ENCODE measurements at places on chromosomes 5 and 9. TPM values are rescaled to one million over a fixed set of nuclear protein-coding genes. Genes with fewer than 3 reads are reported as not detected.

Gene FBXL7
- total RNA-seq, result 22.2 TPM

Gene LCN15
- total RNA-seq, result not detected

Gene PCA3
- total RNA-seq, result 0.29 TPM

Gene SARDH
- 0.33 TPM for total RNA-seq

Gene SURF4
- 336 TPM for total RNA-seq

Gene SEC16A
- 54.9 TPM for total RNA-seq

Gene OTP
- not detected for total RNA-seq

Gene NSUN2
- 56.0 TPM for total RNA-seq

Gene GBGT1
- total RNA-seq, result 36.9 TPM

Gene OLFM1
- total RNA-seq, result 0.98 TPM

Gene TLE1
- total RNA-seq, result 85.6 TPM

Gene EMB
- total RNA-seq, result 0.10 TPM

Gene LECT2
- not detected for total RNA-seq

Gene LRRC19
- not detected for total RNA-seq

Gene BBLN
- 59.2 TPM for total RNA-seq

Gene CSF2
- not detected for total RNA-seq

Gene AQP3
- total RNA-seq, result not detected

Gene TMEM252
- not detected for total RNA-seq

Gene CBY3
- not detected for total RNA-seq

Gene FOXD4L4
- 0.19 TPM for total RNA-seq

Gene CACNA1B
- total RNA-seq, result under 0.01 TPM

Gene MAST4
- 83.3 TPM for total RNA-seq

Gene SLC27A6
- not detected for total RNA-seq

Gene SETX
- total RNA-seq, result 71.5 TPM

Gene SH3TC2
- total RNA-seq, result 15.4 TPM

Gene GFPT2
- total RNA-seq, result 0.98 TPM

Gene NR6A1
- 1.1 TPM for total RNA-seq

Gene OXCT1
- total RNA-seq, result 26.1 TPM

Gene IL17B
- total RNA-seq, result not detected

Gene CD274
- total RNA-seq, result 26.7 TPM

Gene CCL27
- not detected for total RNA-seq

Gene IFNA2
- not detected for total RNA-seq

Gene GFI1B
- not detected for total RNA-seq

Gene CCDC112
- 8.5 TPM for total RNA-seq

Gene COL15A1
- 1.6 TPM for total RNA-seq

Gene PLAC8L1
- 0.29 TPM for total RNA-seq

Gene PLK2
- total RNA-seq, result 702 TPM

Gene MED7
- total RNA-seq, result 10.3 TPM

Gene SLC6A18
- not detected for total RNA-seq

Gene BARHL1
- total RNA-seq, result not detected

Gene PTBP3
- 79.8 TPM for total RNA-seq

Gene ZNF354B
- total RNA-seq, result 10.2 TPM

Gene IL9
- not detected for total RNA-seq

Gene FAM221B
- total RNA-seq, result not detected

Gene NIPAL4
- total RNA-seq, result not detected

Gene ROPN1L
- total RNA-seq, result 0.96 TPM

Gene FBN2
- total RNA-seq, result 5.9 TPM

Gene GDA
- not detected for total RNA-seq

Gene PCDHA9
- total RNA-seq, result under 0.01 TPM

Gene RNF183
- total RNA-seq, result not detected

Gene GGTA1
- 0.65 TPM for total RNA-seq

Gene PCDHGA6
- 7.2 TPM for total RNA-seq

Gene FSD1L
- total RNA-seq, result 3.6 TPM

Gene MED22
- 19.9 TPM for total RNA-seq

Gene CWC27
- total RNA-seq, result 16.8 TPM
